MCF 10A (cell line): ENCODE measurements at places on chromosomes 13 and 19. TPM values are rescaled to one million over a fixed set of nuclear protein-coding genes. Genes with fewer than 3 reads are reported as not detected.

FAM32A gene
- total RNA-seq: 48.1 and 53.7 TPM in 2 replicates

ZNF432 gene
- 17.2 and 25.4 TPM in 2 replicates for total RNA-seq

SYT3 gene
- not detected in 2 replicates for total RNA-seq

RGL3 gene
- total RNA-seq: not detected in 2 replicates

SLAIN1 gene
- total RNA-seq: not detected in 2 replicates

TMEM38A gene
- 2.1 and 4.5 TPM in 2 replicates for total RNA-seq
